ENCODE measurements at places on chromosomes 2 and 18.

DNA sequence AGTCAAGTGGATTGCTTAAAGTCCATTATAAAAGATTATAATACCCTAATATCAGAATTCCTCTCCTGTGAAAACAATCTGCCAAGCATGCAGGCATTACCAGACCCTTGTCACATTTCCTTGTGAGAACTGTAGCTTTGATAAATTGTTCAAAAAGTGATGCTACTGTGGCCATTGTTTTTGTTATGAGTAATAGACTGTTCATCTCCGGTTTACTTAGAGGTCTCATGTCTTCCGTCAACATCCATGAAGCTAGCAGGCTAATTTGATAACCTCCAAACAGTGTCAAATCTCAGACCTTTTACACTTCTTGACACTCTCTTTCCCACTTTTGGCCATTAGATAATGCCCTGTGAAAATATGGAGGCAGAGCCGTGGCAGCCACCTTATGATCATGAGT is 342.7 kb downstream of the CPS1 start:
- no peak for DNase-seq

DNA sequence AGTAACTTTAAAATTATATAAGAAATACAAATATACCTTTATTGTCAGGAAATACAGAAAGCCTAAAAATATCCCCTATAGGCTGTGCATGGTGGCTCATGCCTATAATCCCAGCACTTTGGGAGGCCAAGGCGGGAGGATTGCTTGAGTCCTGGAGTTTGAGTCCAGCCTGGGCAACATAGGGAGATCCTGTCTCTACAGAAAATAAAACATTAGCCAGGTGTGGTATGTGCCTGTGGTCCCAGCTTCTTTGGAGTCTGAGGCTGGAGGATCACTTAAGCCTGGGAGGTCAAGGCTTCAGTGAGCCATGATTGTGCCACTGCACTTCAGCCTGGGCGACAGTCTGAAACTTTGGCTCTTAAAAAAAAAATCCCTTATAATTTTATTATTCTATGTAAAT is 29.1 kb downstream of the GLS start:
- peak; percentile 61 for DNase-seq

GRCh38 chr2:38793511-38793910 is 15.5 kb downstream of the GEMIN6 start:
- DNase-seq = no peak

- no peak for DNase-seq
Observed at GRCh38 chr2:136250131-136250530, 132.2 kb upstream of the CXCR4 start.

- no peak for DNase-seq
Observed at GRCh38 chr2:72993147-72993932, 76.0 kb downstream of the EMX1 start.

DNA sequence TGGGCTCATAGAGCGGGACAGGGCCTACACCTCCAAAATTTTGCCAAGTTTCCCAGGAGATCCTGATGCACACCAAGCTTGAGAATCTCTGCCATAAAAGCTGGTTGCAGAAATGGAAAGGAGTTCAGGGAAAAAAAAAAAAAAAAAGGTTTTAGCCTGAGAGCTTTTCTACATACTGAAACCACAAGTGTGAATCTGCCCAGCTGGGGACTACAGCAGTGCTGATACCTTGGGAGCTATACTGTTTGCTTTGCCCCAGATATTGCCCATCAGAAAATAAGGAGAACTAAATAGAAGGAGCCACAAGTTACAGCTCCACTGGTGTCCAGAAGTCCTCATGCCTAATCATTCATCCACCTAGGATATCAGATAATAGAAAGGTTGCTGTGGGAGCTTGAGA is 38.4 kb upstream of the NCKAP5 start:
- DNase-seq = no peak

GRCh38 chr2:25009954-25010353 is 31.9 kb upstream of the EFR3B start:
- DNase-seq = no peak

DNA sequence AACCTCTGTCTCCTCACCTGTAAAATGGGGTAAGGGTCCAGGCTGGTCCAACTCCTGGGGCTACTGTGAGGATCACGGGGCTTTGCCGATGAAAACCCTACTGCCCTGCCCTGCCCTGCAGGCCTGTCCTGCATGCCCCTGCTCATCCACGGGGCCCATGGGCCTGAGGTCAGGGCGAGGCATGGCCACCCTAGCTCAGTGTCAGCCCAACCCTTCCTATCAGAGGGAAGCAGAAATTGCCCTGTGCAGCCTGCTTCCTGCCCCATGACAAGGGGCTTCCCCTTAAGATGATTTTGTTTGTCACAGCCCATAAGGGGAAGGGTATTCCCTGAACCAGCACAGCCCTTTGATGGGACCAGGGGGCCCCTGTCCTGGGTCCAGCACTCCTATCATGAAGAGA is 353.6 kb upstream of the ID2 start:
- DNase-seq = no peak

DNA sequence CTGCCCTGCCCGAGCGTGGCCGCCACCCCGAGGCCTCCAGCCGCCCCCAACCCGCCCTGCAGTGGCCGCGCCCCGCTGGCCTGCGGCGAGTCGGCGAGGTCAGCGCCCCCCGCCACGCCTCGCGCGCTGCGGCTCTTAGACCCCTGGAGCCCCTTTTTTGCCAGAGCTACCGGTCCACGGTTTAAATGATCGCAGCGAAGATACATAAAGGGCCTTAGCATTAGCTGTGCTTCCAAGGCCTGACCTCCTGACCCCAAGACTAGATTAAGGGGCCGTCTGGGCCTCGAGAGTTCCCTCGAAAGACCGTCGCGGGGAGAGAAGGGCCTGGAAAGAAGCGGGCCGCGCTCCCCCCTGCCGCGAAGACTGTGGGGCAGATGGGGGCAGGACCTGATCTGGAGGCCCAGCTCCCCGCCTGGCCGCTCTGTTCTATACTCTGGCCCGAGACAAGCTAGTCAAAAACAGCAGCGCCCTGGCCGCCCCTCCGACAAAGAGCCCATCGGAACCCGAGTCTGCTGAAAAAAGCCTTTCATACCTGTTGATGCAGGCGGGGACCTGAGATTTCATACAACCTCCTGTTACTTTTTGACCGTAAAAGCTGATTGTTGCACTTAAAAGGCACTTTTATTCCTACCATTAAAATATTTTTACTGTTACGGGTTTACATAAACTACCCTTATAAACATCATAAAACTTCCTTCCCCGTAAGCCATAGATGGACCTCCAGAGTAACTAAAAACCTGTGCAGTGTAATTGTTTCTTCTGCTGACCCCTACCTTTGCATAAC is 68.7 kb upstream of the PSMD14 start:
- DNase-seq = no peak
